ENCODE measurements at places on chromosomes 7 and 10.

GRCh38 chr7:106965108-106965507 is 79.4 kb upstream of the PRKAR2B start:
- DNase-seq: no peak

- no peak for DNase-seq
Measured at GRCh38 chr10:129096065-129096984, 370.7 kb upstream of the MGMT start.

DNA sequence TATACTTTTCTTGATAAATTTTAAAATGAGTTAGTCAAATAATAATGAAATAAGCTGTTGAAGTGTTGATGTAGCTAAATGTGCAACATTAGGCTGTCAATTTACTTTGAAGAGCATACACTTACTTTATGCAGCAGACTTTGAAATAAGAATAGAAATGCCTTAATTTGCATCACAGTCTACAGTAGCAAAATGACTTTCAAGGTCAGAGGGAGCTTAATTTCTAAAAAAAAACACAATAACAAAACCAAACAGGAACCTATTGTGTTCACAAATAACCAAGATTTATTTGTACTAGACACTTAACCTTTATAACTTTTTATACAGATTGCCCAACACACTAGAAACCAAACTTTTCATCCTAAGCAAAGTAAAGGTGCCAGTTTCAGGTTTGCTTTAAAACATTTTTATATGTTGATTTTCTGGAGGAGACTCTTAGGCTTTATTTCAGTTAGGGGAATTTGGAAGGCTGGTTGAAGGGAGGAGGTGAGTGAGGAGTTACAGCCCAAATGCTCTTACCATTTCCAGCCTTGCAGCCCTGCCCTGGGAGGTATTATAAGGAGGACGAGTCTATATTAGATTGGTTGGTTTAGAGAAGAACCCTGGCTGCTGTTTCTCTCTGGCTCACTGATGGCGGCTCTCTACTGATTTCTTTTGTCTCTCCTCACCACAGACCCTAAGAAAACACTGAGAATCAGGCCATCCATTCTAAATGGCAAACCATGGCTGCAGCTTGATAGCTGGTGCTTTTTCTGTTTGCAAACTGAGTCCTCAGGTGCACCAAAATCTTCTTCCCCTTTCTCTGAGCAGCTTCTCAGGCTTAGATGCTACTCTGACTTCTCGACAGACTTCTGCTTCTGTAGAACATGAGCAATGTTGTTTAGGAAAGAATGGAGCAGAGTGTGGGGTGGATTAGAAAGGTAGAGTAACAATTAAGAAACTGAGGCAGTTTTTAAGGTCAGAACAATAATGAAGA is 55.2 kb upstream of the RPA3 start:
- DNase-seq: no peak

DNA sequence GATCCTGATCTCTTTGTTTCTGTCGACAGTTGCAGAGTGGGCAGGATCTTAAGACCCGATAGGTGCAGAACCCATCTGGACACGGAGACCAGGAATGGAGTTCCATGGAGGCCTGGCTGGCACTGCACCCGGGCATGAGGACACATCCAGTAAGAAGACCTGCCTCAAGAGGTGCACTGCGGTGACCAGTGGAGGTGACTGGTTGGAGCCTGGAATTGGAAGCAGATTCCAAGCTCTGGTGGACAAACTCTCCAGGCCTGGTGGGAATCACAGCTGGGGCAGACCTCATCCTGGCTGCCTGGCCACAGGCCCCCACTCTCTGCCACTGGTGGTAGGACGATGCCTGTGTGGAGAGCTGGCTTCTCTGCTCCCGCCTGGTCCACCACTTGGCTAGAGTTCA is 31.0 kb downstream of the ZNF775 start:
- no peak for DNase-seq

GRCh38 chr7:158248816-158249215 is 338.8 kb downstream of the PTPRN2 start:
- DNase-seq: no peak

DNA sequence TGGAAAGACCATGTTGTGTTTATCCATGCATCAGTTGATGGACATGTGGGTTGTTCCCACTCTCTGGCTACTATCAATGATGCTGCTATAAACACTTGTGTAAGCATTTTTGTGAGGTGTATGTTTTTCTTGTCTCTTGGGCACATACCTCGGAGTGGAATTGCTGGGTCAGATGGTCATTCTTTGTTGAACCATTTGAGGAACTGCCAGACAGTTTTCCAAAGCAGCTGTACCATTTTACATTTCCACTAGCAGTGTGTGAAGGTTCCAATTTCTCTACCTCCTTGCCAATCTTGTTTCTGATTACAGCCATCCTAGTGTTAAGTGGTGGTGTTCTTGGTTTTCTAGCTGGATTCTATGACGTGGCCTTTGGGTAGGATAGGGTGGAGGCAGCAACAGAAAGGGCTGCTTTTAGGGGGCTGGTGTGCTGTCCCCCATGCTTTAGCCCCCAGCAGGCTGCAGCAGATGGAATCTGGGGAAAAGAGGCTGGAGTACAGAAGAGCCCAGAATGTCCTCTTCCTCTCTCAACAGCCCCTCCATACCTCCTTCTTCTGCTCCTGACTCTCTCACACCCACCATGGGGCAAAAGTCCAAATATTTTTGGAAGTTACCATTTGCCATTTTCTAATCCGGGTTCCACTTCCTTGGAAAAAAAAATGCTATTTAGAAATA is 352.7 kb downstream of the FRMD4A start:
- no peak for DNase-seq

DNA sequence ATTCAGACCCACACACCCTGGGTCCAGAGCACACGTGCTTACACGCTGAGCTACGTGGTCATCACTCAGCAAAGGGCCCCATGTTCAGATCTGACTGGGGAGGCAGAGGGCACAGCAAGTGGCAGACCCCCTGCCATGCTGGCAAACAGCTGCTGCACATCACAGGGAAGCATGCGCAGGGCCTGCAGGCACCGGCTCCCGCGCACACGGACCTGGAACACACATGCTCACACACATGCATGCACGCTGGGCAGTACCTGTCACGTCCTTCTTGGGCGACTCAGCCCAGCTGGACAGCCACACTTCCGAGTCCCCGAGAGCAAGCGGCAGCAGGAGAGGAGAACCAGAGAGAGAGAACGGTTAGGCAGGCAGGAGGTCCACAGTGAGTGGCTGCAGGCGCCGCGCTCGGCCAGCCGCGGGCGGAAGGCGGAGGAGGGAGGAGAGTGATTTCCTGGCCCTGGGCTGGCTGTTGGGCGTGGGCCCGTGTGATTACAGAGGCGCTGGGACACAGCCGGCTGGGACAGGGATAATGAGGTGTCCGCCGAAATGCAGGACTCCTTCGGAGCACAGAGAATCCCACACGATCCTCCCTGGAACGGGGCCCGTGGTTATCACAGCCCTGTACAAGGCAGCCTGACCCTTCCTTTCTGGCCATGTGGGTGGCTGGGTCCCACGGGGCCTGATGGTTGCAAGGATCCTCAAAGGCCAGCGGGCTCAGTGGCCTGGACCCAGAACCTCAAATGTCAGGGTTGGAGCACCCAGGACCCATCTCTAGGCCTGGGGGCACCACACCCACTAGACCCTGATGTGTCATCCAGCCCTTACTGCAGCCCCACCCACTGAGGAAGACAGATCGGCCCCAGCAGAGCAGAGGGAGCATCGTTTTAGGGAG is 175.1 kb downstream of the NEURL1 start:
- DNase-seq: no peak

GRCh38 chr10:132590752-132591121 is 53.1 kb downstream of the INPP5A start:
- no peak for DNase-seq

DNA sequence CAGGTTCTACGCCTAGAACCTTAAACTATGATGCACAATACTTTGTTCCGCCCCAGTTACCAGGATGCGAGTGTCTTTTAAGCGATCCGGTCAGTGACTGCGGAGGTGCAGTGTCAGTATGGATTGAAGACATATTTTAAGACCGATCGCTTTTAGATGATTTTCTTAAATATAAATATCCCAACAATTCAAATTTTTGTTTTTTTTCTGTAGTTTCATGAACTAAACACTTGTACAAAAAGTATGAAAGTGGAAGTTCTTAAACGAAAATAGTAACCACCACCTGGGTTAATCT is 835 bp downstream of the COMMD3 start:
- DNase-seq: no peak

DNA sequence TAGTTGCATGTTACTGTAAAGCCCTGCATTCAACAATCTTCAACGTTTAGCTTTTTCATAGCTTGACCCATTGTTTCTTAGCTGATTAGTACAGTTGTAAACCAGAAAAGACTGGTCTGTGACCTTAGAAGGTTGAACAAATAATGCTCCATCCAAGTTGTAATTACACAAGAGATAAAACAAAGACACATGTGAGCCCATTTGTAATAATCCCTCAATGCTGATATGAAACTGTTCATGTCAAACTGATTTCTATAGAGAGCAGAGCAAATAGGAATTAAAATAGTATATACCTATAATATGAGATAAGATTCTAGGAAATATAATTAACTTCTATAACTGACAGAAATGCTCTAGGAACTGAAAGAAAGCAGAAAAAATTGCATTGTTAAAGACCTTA is 94.7 kb upstream of the SLC25A13 start:
- no peak for DNase-seq

GRCh38 chr10:114258274-114258840 is 19.3 kb downstream of the VWA2 start:
- DNase-seq: peak; percentile 23

- no peak for DNase-seq
Measured at GRCh38 chr7:104898434-104898833, 115.6 kb upstream of the KMT2E start.

GRCh38 chr7:112882991-112883390 is 92.8 kb upstream of the TMEM168 start:
- DNase-seq: no peak

DNA sequence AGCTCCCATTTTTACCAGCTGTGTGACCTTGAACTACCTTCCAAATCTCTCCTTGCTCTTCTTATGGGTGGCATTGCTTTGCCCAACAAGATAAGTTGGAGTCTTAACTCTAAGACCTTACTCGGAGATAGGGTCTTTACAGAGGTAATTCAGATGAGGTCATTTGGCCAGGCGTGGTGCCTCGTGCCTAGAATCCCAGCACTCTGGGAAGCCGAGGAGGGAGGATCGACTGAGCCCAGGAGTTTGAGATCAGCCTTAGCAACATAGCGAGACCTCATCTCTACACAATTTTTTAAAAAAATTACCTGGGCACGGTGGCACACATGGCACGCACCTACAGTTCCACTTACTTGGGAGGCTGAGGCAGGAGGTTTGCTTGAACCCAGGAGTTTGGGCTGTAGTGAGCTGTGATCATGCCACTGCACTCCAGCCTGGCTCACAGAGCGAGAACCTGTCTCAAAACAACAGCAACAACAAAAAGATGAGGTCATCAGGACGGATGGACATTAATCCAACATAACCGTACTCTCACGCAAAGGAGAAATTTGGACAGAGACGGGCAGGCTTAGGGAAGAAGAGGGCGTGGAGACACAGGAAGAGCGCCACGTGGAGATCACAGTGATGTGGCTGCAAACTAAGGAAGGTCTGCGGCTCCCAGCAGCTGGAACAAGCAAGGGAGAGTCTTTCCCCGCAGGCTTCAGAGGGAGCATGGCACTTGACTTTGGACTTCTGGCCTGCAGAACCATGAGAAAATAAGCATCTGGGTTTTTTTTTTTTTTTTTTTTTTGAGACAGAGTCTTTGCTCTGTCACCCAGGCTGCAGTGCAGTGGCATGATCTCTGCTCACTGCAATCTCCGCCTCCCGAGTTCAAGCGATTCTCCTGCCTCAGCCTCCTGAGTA is 122.3 kb upstream of the CARD11 start:
- no peak for DNase-seq

DNA sequence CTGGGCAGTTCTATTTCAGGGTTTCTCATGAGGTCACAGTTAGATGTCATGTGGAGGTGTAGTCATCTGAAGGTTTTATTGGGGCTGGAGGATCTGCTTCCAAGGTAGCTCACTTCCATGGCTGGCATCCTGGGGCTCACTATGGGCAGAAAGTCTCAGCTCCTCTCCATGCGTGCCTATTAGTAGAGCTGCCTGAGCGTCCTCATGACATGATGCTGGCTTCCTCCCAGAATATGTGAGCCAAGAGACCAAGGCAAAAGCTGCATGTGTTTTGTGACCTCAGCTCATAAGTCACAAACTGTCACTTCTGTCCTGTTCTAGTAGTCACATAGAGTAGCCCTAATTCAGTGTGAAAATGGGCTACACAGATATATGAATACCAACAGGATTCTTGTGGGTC is 524.4 kb downstream of the SUGCT start:
- no peak for DNase-seq

- DNase-seq: peak; percentile 71
Measured at GRCh38 chr7:2471396-2471795, 4.8 kb downstream of the GRIFIN start.

- DNase-seq: no peak
Measured at GRCh38 chr7:121544726-121545125, 148.6 kb upstream of the FAM3C start.

- no peak for DNase-seq
Measured at GRCh38 chr10:132536241-132536876, 1.2 kb upstream of the INPP5A start.

- no peak for DNase-seq
Measured at GRCh38 chr7:85172530-85172941, 14.3 kb downstream of the SEMA3D start.

DNA sequence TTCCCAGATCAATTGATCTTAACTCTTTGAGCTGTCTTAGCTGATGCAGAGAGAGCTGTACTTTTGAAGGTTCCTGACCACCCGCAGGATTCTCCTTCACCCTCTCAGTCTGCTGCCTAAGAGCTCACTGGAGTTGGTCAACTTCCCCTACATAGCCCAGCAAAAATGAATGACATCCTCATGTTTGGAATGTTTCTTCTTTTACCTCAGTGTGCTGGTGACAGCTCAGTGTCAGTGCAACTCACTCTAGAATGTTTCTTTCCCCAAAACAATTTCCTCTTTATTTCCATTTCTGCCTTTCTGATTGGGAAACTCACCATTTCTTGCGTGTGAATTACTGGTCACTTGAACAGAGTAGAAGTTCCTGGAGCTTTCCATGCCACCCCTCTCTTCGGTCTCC is 48.7 kb downstream of the LSMEM1 start:
- no peak for DNase-seq

DNA sequence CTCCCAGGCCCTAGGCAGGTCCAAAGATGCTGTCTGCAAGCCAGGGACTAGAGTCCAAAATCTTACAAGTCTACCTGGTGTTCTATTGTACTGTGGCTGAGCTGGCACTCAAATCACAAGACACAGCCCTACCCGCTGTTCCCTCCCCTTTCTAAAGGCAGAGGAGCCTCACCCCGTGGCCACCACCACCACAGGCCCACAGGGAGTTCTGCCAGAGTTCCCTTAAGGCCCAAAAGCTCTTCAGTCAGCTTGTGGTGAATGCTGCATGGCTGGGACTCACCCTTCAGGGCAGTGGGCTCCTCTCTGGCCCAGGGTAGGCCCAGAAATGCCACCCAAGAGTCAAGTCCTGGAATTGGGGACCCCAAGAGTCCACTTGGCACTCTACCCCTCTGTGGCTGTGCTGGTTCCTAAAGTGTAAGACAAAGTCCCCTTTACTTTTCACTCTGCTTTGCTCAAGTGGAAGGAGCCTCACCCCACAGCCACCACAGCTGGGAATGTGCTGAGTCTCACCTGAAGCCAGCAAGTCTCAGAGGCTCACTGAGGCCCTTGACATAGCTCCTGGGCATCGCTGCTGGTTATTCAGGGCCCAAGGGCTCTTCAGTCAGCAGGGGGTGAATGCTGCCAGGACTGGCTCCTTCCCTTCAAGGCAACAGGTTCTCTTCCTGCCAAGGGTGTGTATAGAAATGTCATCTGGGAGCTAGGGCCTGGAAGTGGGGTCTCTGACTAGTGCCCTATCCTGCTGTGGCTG is 48.8 kb upstream of the PSAP start:
- no peak for DNase-seq
